ENCODE measurements at places on chromosomes 4 and X.

GRCh38 chr4:183142571-183143550, 43.8 kb downstream of the WWC2 start:
- DNase-seq: no peak

DNA sequence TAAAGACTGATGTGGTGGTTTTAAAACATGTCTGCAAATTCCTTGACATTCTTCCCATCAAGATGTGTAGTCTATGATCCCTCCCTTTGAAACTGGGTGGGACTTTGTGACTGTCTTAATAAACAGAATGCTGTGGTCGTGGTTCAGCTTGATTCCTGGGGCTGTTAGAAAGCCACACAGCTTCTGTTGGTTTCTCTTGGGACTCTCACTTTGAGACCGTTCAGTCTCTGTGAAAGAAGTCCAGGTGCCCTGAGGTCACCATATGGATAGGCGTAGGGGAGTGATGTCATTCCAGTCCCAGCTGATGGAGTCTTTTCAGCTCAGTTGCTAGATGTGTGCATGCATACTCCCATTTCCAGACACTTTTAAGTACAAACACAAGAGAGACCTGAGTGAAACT, 216.6 kb downstream of the KDR start:
- no peak for DNase-seq

DNA sequence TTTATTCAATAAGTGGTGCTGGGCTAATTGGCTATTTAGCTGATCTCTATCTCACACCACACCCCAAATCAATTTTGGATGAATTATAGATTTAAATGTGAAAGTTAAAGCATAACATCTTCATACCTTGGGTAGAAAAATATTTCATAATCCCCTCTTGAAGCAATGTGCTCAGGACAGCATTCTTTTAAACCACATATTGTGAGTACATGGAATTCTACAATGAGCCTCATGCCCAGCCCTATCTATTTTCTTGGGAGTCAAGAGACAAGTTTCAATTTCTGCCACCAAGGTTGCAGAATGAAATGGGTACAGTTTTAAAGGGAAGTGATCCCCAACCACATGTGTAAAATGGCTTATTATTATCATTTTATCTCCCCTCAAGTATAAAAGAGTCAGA, 30.6 kb upstream of the GPRIN3 start:
- DNase-seq: no peak

GRCh38 chr4:3343358-3343757, 50.5 kb downstream of the RGS12 start:
- no peak for DNase-seq

DNA sequence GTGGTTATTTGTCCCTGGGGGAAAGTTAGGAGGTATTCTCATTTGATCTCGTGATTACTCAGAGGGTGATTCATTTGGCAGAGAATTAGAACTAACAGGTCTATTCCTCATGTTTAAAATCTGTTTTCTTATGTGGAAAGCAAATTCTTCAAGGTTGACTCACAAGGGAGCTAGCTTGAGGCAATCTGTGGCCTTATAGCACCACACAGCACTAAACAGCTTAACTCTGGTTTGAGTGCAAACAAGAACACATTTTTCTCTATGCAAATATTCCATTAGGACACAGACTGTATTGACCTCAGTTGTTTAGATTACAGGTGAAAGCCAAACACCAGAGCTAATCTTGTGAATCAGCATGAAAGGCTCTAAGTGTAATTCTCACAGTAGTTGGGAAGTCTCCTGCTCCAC, 694.4 kb upstream of the POU3F4 start:
- DNase-seq: no peak

Data from stimulated activated CD8-positive, alpha-beta memory T cell treated with anti-CD3 and anti-CD28 coated beads, Interleukin-4, amount 100 ng/mL, for 1 hour (primary cell).